Fibroblast of lung (primary cell): ENCODE measurements at places on chromosomes 4 and X.

GRCh38 chr4:168584321-168584771, 87.5 kb downstream of the PALLD start:
- peak; percentile 82 for DNase-seq

GRCh38 chrX:106912864-106913263, 7.3 kb upstream of the CLDN2 start:
- DNase-seq, result peak; percentile 45

- no peak for DNase-seq
Measured at GRCh38 chrX:143437439-143437838, 79.8 kb downstream of the SPANXN3 start.

GRCh38 chrX:41293269-41293668, 40.7 kb upstream of the DDX3X start:
- no peak for DNase-seq

DNA sequence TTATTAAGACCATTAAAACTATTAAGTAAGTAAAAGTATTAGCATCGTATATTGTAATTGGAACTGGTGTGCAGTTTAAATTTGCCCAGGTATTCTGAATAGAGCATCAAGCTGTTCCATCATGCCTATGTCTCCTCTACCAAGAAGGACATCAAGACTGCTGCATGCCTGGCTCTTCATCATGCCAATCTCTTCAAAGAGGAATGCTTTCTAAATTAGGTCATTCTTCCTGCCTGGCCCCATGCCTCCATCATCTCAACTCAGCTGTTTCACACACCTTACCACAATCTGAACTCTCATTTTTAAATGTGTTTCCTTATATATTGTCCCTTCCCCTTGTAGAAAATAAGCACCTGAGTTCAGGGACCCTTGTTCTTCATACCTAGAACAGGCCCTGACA, 270.5 kb upstream of the PPARGC1A start:
- DNase-seq, result peak; percentile 36

DNA sequence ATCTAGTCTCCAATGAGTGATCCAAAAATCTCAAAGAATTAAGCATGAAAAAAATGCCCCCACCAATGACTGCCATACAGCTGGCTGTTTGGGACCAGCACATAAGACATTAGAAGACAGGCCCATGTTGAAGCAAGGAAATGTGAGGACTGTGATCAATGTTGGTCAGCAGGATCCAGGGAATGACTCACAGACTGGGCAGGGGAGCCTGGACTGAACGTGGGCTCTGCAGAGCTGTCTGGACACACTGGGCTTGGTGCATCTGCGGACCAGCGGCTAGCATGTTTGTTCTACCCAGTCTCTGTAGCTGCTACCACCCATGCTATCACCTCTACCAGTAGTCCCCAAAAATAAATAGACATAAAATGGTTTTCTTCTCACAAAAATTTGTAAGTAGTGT, 108.6 kb downstream of the PALLD start:
- DNase-seq, result peak; percentile 93

- no peak for DNase-seq
Measured at GRCh38 chrX:55142206-55142918, 53.5 kb downstream of the PAGE2 start.

DNA sequence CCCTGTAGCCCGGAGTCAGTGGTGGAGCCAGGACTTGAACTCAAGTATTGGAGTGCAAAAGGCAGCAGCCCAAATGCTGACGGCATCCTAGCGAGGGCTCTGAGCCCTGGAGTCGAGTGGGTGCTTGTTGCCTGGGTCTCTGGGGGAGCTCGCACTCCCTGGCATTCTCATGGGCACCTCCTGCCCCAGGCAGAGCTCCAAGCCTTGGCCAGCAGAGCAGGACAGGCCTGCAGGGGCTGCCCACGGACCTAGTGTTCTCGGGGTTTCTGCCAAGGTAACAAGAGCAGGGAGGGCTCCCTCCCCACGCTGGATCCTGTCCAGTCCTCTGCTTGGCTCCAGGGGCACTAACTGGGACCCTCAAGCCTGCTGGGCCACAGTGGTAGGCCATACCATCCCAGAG, 17.6 kb upstream of the WFS1 start:
- no peak for DNase-seq

DNA sequence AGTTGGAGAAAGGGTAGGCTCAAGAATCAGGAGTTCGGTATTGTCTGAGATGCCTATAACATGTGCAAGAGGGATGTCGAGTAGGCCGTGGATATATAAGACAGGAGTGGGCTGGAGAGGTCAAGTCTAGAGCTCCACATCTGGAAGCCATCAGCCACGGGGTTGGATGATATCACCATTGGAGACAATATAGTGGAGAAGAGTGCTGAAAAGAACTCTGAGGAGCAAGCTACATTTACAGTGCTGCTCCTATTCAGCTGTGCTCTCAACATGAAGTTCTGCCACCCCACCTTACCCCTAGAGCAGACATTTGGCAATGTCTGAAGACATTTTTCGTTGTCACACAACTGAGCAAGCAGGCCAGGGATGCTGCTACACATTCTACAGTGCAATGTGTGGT, 20.9 kb upstream of the PLAC1 start:
- peak; percentile 53 for DNase-seq

- no peak for DNase-seq
Measured at GRCh38 chrX:151852294-151852693, 60.4 kb upstream of the MAGEA4 start.

DNA sequence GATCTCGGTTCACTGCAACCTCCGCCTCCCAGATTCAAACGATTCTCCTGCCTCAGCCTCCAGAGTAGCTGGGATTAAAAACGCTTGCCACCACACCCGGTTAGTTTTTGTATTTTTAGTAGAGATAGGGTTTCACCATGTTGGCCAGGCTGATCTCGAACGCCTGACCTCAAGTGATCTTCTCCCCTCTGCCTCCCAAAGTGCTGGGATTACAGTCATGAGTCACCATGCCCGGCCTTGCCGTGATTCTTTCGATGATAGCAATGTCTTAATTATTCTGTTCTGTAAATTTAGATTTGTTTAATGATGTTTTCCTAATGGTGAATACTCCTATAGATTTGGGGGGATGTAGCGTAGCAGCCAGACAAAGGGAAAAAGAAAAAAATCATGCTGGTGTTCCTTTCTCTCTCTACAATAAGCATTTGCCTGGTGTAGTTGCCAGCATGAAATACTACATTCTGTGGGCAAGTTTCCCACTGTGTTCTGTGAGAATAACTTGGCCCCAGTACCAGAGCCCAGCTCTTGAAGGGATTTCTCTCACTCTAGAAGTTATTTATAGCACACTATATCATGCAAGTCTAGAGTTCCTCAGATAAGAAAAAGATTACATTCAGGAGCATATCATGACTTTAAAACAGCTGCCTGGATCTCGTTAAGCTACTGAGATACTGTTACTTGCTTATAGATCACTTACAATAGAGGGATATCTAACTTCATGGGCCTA, 15.4 kb downstream of the NIPAL1 start:
- peak; percentile 62 for DNase-seq

- DNase-seq, result peak; percentile 34
Measured at GRCh38 chrX:37060999-37061398, 52.8 kb downstream of the FAM47C start.

- no peak for DNase-seq
Measured at GRCh38 chr4:1192493-1193205, 20.3 kb upstream of the SPON2 start.

DNA sequence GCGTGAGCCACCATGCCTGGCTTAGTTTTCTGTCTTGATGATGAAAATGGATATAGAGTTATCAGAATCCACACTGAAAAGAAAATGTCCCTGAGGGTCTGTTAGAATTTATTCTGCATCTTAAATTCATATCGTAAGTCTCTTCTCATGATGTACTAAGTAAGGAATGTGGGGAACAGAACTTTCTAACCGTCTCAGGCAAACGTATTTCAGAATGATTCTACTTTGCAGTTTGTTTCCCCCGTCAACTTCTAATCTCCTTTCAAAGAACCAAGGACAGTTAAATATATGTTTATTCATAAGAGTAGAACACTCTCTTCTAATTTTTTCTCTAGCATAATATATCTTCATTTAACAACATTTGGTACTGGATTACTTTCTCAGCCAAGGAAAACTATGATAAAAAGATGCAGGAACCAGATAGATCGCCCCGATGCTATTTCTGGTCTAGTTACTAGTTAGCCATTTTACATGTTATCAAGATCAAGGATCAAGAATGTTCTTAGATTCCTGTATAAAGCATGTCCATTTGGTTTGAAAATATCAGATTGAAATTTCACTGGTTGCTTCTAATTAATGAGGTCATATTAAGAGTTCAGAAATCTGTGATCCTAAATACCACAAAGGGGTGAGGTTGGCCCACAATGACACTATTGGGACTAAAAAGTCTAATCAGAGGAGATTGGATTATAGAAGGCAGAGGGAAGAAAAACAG, 49.5 kb downstream of the METTL14 start:
- no peak for DNase-seq
